Stimulated activated CD8-positive, alpha-beta memory T cell treated with anti-CD3 and anti-CD28 coated beads, Interleukin-4, amount 100 ng/mL, for 1 hour (primary cell): ENCODE measurements at places on chromosomes 1 and 21.

GRCh38 chr1:81805537-81806431 lies 5.0 kb downstream of the ADGRL2 start:
- DNase-seq = no peak

DNA sequence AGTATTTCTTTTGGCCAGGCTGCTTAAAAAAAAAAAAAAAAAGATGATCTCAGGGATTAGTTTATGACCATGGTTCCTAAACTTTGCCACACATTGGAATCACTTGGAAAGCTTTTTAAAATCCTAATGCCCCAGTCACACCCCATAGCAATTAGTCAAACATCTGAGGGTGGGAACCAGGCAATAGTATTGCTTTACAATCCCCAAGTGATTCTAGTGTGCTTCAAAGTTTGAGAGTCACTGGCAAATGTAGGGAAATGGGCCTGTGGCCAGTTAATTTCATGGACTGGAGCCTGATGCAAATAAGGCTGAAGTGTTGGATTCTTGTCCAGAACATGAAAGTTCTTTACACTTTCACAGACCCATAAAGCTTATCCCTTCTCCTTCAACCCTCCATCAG lies 374.6 kb upstream of the ESRRG start:
- DNase-seq = no peak

DNA sequence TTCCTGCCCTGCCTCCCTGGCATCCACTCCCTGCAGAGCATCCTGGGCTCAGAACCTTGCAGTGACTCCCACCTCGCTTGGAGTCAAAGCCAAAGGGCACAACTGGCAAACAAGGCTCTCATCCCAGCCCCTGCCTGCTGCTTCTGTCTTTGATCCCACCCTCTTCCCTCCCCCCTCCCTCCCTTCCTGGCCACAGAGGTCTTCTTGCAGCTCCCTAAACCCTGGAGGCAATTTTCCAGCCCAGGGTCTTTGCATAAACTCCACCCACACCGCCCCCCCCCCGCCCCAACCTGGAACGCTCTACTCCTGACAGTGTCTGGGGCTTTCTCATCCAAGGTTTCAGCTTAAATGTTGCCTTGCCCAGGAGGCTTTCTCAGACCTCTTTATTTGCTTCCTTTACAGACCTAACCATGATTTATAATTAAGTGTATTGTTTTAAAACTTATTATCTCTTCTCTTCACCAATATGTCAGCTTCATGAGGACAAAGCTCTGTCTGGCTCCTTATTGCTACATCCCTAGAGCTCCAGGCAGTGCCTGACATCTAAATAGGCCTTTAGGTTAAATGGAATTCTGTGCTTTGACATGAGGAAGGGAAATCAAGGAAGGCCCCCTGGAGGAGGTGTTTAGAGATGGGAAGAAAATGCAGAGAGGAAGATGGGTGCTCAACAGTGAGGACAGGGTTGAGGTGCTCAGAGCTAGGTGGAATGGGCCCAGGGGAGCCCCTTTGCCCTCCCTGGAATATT lies 37.7 kb upstream of the PADI1 start:
- no peak for DNase-seq

GRCh38 chr1:33361532-33362235 lies 40.8 kb upstream of the A3GALT2 start:
- DNase-seq = no peak

DNA sequence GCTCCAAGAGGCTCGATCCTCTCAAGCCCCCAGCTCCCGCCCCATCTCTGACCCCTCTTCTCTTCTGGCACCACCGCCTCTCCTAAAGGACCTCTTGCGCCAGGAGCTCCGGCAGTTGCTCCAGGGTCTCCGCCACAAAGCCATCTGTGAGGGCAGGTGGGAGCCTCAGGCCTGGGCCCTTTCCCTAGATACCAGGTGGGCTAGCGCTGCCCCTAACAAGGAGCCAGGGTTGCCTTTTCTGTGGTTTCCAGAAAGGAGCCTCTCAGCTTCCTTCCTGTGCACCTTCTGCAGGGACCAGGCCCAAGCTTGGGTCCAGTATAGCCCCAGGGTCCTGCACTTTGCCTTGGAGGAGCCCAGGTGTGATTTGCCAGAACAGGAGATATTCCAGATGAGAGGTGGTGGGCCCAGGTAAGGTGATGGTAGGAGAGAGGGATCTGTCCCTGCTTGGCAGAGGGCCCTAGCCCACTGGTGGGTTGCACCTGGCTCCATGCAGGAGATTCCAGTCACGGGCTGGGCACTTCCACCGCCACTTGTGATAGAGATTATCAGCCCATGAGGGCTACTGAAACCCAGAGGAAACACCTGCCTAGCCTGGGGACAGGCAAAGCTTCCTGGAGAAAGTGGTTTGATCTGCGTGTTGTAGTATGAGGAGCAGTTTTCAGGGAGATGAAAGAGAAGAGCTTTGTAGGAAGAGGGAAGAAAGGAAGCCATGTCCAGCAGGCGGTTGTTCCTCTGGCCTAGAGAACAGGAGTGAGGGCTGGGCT lies 1.0 kb downstream of the CCDC24 start:
- DNase-seq = no peak

DNA sequence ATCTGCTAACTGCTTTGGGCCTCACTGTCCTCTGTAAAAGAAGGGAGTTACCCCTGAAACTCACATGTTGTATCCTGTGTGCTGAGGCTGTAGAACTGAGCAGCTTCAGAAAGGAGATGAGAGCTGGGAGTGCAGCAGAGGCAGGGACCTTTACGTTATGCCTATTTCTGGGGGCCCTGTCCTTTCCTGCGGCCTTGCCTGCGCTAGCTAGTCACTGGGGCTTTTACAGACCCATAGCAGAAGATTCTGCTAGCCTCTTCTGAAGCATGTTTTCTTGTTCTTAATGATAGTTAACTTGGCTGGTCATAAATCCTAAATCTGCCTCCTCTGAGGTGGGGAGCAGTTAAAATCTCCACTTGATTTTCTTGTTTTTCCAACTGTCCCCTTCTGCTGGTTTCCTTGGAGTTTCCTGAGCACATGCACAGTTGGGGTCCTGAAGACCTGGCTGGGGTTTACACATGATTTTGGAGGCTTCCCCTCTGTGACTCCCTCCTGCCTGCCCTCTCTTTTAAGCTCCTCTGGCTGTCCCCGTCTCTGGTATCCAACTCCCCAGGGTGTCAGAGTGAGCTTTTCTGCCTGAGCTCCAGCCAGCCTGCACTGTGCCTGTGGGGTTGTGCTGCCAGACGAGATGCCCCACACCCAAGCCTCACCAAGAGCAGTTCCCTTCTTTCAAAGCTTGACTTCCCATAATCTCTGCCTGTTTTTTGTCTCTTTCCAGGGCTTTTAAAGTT lies 76.6 kb downstream of the NOS1AP start:
- no peak for DNase-seq
